ENCODE measurements at places on chromosomes 2 and 18.

DNA sequence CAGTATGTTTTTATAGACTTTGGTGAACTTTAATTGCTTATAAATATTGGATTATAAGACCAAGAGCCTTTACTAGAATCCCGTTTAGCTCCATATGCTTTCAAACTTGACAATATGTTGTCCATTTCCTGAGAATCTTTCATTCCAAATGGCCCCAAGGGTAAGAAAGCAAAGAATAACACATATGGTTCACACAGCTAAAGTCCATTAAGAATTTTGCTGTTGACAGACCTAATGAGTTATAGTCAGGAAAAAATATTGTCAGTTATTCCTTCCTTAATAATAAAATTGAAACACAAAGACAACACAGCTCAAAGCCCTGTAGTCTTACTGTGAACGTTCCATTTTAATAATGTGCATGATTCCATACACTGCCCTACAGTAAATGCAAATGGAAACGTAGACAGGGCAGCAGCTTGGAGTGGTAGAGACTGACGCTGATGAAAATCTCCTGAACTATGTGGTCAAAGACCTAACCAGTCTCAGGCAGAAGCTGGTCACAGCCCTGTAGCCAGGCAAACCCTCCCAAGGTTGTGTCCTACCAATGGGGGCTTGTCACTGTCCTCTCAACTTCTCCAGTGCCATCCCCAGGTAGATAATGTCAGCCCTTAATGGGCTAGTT lies 49.0 kb upstream of the ATIC start:
- no peak for DNase-seq

DNA sequence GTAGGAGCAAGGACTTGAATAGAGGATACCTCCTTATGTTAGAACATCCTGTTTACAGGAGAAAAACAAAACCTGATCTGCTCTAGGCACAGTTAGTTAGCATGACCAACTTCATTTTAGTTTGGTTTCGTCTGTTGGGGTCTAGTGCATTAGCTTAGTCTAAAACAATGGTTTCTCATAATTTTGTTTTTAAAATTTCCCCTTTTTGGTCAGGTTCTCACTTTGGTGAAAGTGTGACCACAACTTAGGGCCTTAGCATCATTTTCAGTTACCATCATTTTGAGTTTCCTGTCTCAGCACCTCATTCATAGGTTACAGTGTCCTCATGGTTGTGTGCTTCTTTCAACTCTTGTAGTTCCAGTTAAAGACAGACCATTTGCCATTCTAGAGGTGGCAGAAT lies 1277.0 kb upstream of the SLC39A10 start:
- no peak for DNase-seq

DNA sequence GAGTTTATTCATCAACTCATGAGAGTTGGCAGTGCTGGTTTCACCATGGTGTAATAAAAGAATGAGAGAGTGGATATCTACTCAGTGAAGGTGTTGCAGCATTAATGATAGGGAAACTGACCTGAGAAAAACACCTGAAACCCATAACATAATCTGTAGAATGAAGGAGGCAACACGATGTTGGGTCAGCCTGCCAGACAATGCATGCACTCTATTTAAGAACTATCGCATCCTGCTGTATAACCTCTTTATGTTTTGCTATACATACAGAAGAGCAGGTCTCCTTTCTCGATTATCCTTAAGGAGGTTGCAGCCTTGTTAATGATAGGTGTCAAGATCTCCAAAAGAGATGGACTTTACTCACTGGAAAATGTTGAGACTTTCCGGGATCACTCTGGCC lies 65.9 kb downstream of the IKZF2 start:
- DNase-seq = no peak

GRCh38 chr2:103230796-103231195 lies 469.0 kb downstream of the TMEM182 start:
- DNase-seq = no peak

GRCh38 chr18:76801567-76802505 lies 20.5 kb upstream of the ZNF236 start:
- peak; percentile 71 for DNase-seq

- no peak for DNase-seq
These were observed 295.7 kb downstream of the XIRP2 start for GRCh38 chr2:167183931-167184330.

- DNase-seq = no peak
These were observed 119.0 kb downstream of the GULP1 start for GRCh38 chr2:188410504-188411235.

GRCh38 chr2:203971251-203971650 lies 34.7 kb downstream of the ICOS start:
- DNase-seq = no peak

GRCh38 chr18:62720766-62721613 lies 5.6 kb downstream of the PHLPP1 start:
- DNase-seq = no peak

DNA sequence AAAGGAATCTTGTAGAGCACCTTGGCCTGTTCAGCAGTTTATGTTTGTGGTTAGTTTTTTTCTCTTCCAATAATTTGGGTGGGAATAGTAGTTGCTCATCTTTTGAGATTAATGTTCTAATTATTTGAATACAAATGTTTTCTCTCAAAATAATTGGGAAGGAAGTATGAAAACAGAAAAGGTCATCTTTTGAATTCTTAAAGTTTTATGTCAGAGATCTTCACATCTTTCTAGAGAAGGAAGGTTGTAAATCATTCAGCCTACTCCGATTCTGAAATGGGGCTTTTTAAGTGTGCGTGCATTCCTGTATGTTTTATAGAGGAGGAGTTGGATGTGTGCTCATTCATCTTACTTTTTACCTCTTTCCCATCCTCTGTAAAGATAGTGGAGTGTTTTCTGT lies 29.0 kb downstream of the GRHL1 start:
- DNase-seq = no peak

DNA sequence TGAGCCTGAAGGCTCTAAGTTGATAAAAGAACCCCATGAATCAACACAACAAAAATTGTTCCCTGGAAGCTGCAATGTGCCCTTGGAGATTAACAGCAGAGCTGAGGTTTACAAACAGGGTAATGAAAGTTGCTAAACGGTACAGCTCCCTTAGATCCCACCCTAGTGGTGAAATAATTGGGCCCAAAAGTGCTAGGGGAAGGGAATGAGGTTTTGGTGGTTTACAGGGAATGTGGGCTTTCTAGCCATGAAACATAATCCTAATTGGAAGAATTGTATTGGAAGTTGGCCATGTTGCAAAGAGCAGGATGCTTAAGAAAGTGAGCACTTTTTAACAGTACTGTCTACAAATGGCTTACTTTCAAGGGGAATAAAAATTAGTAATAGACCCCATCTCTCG lies 180.2 kb upstream of the SMIM21 start:
- DNase-seq = no peak

DNA sequence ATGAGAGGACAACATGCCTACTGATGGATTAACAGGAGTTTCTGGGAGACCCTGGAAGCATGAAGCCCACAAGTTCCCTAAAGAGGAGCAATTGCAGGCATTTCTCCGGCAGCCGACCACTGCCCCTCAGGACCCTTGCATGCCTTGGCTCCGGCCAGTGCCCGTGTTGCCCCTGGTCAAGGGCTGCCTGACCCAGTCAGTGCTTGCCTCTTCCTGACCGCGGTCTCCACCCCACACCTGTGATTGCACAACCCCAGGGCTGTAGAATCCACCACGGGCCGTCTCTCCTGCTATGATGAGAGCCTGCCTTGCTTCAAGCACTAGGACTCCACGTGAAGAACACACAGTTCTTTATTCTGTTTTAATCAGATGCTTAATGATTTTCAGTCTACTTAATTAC lies 127.5 kb downstream of the GLI2 start:
- no peak for DNase-seq

DNA sequence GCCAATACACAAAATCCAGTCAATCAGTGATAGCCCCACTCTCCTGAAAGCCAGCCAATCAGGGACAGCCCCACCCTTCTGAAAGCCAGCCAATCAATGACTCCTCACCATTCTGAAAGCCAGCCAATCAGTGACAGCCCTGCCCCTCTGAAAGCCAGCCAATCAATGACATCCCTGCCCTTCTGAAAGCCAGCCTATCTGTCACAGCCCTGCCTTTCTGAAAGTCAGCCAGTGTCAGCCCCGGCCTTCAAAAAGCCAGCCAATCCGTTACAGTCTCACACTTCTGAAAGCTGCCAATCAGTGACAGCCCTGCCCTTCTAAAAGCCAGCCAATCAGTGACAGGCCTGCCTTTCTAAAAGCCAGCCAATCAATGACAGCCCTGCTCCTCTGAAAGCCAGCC lies 95.9 kb upstream of the HDAC4 start:
- no peak for DNase-seq

GRCh38 chr2:63755216-63755615 lies 86.5 kb upstream of the UGP2 start:
- DNase-seq = no peak

- DNase-seq = no peak
These were observed 91.6 kb downstream of the DHRS9 start for GRCh38 chr2:169160926-169161481.

GRCh38 chr2:8659092-8659734 lies 22.6 kb upstream of the ID2 start:
- no peak for DNase-seq

- no peak for DNase-seq
These were observed 190.6 kb upstream of the SLC39A10 start for GRCh38 chr2:195466427-195466826.

DNA sequence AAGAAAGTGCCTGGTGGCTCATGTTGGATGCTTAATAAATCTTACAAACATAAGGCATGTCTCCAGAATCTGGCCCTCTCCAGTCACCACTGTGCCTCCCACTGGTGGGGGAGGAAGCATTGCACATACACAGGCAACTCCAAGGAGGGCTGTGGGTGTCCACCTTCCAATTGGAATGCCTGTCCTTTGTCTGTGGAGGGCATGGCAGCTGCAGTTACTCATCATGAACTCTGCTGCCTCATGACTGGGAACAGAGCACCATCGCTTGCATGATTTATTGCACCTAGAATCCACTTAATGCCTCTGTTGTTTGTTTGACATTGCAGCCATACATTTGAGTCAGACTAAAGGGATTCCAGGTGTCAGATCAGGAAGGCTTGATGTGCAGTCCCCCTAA lies 278.9 kb downstream of the PRKCE start:
- DNase-seq = no peak

GRCh38 chr18:65941482-65941881 lies 190.7 kb downstream of the CDH7 start:
- no peak for DNase-seq

- no peak for DNase-seq
These were observed 1.8 kb upstream of the DUSP2 start for GRCh38 chr2:96146881-96147592.

- DNase-seq = no peak
These were observed 4.7 kb upstream of the KCNE4 start for GRCh38 chr2:223047260-223047761.

GRCh38 chr18:9960258-9960904 lies 46.6 kb downstream of the VAPA start:
- DNase-seq = no peak
